ENCODE measurements at places on chromosomes 6 and 20.
A peak's percentile ranks its signal among the peaks of the same experiment; 100 is the strongest.

GRCh38 chr6:154690857-154691256 is 42.4 kb upstream of the SCAF8 start:
- no peak for DNase-seq

DNA sequence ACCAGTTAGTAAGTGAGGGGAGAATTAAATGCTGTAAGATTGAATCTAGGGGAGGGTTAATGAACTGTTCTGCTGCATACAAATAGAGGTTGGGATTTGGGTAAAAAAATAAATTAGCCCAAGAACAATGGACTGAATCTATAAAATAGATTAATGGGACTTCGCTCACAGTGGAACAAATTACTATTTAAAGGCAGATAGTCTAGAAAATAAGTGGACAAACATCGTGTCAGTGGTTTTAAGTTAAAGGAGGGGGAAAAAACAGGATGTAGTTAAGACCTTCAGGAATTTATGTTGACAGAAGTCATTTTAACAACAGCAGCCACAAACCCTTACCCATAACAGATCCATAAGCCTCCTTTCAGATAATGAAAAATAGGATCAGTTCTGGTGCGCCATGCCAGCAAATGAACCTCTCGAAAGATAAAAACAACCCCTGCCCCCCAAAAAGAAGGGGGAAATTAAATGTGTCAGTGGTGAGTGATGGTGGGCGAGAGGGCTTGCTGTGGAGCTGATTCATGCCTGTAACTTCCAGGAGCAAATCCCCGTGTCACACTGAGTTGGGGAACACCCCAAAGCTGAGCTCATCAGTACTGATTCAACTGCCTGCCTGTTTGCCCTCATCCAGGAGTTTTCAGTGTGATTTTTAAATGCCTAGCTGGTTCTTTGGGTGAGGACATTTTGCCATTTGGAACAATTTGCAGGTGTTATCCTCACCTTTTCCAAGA is 86.8 kb downstream of the PPP1R14C start:
- DNase-seq: no peak

DNA sequence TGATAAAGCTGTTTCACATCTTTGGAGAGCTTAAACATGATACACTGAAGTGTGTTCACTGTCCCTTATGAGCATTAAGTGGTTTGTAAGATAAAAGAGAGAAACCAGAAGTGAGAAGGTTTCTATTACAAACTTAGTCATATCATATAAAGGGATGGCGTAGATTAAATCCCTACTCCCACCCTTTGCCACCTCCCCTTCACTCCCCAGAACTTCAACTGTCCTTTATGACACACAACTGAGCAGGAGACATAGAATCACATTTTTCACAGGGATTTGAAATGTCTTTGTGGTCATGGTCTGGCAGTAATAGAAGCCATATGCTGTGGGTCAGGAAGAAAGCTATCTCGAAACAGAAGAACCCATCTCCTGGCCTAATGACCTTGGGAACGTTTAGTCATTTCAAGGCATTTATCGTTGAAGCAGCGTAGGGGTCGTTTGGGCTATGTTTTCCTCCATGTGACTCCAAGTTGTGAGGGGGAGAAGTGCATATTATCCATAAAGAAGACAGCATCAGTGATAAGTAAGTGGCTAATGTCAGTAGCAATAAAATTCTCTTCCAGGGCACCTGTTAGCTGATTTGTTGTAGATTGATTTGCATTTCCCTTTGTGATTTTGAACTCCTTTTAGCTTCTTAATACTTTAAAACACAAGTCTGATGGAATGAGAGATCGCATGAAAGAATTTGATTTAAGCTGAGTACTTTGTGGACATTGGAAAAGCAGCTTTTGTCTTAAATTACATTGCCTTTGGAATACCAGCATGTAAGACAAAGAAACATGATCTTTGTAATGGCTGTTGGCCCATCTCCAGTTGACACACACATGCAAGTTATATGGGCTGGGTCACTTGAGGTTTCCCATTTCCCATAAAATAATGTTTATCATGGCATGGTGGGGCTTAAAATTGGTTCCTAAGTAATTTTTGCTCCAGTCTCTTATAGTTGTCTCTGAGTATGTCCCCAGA is 501.5 kb upstream of the FLRT3 start:
- no peak for DNase-seq

GRCh38 chr6:89689732-89690131 is 51.2 kb upstream of the LYRM2 start:
- DNase-seq: no peak

DNA sequence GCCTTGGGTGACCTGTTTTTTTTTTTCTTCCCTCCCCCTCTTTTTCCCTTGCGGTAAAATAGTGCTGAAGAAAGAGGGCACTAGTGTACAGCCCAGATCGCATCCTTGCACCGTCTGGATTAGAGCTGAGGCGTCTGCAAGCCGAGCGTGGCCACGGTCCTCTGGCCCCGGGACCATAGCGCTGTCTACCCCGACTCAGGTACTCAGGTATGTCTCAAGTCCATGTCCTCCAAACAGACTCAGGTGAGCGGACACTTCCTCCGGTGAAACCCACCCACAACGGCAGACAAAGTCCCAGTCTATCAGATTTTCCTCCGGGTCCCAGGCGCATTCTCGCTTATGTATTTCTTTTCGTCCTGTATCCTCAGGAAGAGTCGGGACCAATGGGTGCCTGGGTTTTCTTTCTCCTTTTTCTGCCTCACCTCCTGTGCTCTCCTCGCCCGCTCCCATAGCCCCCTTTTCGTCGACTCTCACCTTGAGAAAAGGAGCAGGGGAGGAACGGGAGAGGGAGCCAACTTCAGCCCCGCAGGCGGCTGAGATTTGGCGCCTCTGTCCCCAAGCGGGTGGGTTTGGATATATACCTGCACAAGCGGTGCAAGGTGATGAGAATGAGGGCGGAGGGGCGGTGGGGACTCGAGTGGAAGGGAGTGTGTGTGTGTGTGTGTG is 1.1 kb upstream of the GRM1 start:
- DNase-seq: peak; percentile 77

- DNase-seq: no peak
These were observed 127.4 kb upstream of the FAM83B start for GRCh38 chr6:54719131-54719530.

GRCh38 chr6:43608310-43608763 is 20.7 kb downstream of the GTPBP2 start:
- DNase-seq: peak; percentile 77

DNA sequence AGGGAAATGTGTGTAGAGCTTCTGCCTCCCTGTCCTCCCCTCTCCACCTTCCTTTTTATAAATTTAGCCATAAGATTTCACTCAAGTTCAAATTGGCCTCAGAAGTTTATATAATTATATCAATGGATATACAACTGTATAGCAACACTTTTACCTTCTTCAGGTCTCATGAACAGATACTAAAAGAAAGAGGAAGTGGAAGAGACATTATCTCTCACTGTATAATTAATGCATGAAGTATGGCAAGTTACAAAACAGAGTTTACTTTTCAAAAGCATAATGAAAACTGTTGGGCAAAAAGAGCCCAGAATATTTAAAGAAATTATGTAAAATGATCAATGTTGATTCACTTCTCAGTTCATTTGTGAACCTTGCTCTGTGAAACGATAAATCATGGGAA is 99.7 kb downstream of the PDE7B start:
- no peak for DNase-seq

Data from D341Med (cell line).